Stimulated activated CD4-positive, alpha-beta T cell treated with anti-CD3 and anti-CD28 coated beads, Interleukin-4, amount 100 ng/mL, for 48 hours (primary cell): ENCODE measurements at places on chromosomes 2 and 18.

DNA sequence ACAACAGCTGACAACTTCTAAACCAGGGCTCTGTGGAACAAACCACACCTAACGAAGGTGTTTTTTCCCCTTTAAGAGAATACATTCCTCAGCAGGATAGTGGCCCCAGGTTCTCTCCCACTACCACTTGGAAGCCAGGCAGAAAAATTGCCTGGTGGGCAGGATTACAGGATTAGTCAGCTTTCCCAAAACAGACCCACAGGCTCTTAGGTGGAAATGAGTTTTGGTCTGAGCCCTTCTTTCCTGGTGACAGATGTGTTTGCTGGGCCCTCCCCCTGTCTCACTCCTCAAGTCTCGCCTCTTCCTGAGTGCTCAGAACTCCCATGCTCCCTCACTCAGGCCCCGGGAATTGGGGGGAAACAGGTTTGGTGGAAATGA lies 139.4 kb upstream of the HAAO start:
- DNase-seq, result no peak

GRCh38 chr2:230008708-230009066 lies 60.0 kb downstream of the SLC16A14 start:
- DNase-seq, result no peak

GRCh38 chr2:140988597-140988996 lies 1142.2 kb downstream of the LRP1B start:
- no peak for DNase-seq

- no peak for DNase-seq
Observed at GRCh38 chr2:196963961-196964360, 37.5 kb upstream of the PGAP1 start.
